ENCODE measurements at places on chromosomes 6 and 20. TPM values are rescaled to one million over a fixed set of nuclear protein-coding genes. Genes with fewer than 3 reads are reported as not detected.

- no peak for DNase-seq
Observed at GRCh38 chr20:45100563-45101245, at the start of gene KCNS1. Gene KCNS1 (minus strand): TSS chr20:45101127. CDS start chr20:45099236, 1,891 bp downstream.

- no peak for DNase-seq
Observed at GRCh38 chr6:85565736-85566135, 27.9 kb downstream of the SNX14 start.

DNA sequence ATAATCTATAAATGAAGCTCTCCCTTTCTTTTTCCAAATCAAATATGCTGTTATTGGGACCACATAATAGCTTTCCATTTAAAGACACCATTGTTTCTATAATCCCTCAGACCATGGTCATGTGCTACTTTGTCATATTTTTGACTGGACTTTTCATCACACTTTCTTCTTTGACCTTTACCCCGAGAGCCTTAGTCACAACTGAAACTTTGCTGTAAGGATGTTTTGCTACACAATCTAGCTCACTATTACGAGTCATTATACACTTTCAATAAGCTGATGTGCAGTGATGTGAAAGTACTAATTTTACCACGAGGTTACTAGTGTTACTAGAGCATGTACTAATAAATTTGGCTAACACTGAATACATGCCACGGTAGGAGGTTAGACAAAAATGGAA, 367.2 kb upstream of the RUNX2 start:
- DNase-seq, result no peak

- no peak for DNase-seq
Observed at GRCh38 chr6:123802351-123802696, 1.3 kb upstream of the NKAIN2 start.

- DNase-seq, result no peak
Observed at GRCh38 chr6:156396791-156397418, 380.3 kb upstream of the ARID1B start.

- no peak for DNase-seq
Observed at GRCh38 chr20:49183444-49183843, 4.7 kb downstream of the STAU1 start.

DNA sequence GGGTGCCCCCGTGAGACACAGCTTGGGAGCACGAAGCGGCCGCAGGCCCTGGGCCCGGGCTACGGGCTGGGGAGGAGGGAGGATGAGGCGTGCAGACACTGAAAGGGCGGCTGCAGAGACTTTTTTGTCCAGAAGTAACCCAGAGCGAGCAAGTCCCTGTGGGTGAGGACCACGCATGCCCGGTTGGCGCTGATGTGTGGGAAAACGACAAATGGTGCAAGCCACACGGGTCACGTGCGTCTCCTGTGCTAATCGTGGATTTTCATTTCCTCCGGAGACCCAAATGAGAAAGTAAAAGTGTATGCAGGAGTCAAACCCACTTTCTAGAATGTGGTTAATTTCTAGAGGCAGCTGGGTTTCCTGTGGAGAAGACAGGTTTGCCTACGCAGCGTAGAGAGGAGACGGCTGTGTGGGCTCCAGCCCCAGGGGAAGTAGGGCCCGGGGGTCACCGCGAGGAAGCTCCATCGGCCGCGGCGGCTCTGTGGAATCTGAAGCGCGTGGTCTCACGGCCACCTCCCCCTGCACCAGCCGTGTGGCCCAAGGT, 19.0 kb downstream of the DLL1 start:
- DNase-seq, result no peak

DNA sequence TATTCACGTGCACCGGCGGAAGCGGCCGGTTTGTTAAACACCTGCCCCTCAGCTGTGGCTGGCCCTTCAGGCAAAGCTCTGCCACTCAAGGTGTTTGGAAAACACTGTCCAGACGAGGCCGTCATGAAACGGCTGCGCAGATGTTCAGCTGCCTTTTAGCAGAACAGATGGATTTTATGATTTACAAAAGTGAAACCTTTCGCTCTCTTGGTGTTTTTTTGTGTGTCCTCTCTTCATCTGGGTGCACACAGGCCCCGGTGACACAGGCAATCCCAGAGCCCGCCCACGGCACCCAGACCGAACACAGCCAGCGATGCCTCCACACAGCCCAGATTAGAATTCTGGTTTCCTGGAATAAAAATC, 397.0 kb downstream of the SMOC2 start:
- no peak for DNase-seq

GRCh38 chr20:38590676-38591473, 9.9 kb downstream of the ADIG start:
- DNase-seq, result no peak

GRCh38 chr6:149393002-149393679, 6.9 kb upstream of the SUMO4 start:
- DNase-seq, result no peak

GRCh38 chr6:52016915-52017748, 70.3 kb downstream of the PKHD1 start:
- DNase-seq, result no peak

DNA sequence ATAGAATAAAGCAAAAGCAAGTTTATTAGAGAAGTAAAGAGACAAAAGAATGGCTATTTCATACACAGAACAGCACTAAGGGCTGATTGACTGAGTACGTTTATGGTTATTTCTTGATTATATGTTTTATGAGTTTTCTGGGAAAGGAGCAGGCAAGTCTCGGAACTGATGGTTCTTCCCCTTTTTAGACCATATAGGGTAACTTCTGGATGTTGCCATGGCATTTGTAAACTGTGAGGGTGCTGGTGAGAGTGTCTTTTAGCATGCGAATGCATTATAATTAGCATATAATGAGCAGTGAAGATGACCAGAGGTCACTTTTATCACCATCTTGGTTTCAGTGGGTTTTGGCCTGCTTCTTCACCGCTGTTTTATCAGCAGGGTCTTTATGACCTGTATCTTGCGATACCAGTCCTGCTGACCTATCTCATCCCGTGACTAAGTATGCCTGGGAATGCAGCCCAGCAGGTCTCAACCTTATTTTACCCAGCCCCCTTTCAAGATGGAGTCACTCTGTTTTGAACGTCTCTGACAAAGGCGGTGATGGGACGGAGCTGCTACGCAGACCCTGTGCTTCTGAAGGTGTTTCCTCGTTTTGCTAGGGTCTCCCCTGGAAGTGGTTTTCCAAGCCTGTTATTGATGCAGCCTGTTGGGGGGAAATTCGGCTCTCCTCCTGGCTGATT, 45.4 kb upstream of the BMP6 start:
- no peak for DNase-seq

GRCh38 chr6:10552270-10552810, 31.2 kb downstream of the GCNT2 start:
- no peak for DNase-seq

GRCh38 chr20:44247131-44247571, at the start of gene GDAP1L1:
Gene GDAP1L1 (plus strand): TSS chr20:44247308. CDS start chr20:44247335, 27 bp downstream.
- no peak for DNase-seq

DNA sequence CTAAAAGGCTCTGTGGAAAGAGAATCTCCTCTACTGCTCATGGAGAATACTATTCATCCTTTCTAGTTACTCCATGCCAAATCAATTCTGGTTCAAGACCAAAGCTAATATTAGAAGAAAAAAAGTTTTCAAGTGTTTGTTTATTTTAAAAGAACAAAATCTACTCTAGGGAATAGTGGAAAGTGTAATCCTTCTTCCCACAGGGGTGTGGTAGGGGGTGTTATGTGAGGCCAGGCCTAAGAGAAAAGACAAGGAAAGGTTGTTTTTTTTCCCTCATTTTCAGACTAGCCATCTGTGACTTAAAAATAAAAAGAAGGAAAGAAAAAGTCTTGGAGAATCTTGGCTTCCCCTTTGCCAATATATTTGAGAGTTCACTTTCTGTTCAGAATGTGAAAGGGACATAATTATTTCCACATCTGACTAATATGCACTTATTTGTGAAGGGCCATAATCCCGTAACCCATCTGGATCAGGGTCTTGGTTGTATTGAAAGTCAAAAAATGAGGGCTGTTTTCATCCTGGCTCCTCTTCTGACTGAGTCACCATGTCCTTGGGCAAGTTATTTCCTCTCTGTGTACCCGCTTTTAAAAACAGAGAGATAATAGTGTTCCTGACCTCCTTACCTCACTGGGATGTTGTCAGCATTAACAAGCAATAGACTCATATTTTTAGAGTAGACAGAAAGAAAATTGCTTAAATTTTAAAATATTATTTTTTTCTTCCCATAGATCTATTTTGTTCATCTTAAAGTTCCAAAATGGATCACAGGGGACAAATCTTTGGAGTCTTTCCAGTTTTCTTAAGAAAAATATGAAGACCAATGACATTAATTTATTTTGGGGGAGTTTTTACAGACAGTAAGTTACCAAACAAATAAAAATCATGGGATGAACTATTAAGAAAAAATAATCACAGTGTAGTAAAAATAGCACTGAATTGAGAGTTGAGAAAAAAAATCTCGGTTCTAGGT, 233.7 kb downstream of the IBTK start:
- no peak for DNase-seq

GRCh38 chr6:123777563-123777962, 26.1 kb upstream of the NKAIN2 start:
- no peak for DNase-seq

DNA sequence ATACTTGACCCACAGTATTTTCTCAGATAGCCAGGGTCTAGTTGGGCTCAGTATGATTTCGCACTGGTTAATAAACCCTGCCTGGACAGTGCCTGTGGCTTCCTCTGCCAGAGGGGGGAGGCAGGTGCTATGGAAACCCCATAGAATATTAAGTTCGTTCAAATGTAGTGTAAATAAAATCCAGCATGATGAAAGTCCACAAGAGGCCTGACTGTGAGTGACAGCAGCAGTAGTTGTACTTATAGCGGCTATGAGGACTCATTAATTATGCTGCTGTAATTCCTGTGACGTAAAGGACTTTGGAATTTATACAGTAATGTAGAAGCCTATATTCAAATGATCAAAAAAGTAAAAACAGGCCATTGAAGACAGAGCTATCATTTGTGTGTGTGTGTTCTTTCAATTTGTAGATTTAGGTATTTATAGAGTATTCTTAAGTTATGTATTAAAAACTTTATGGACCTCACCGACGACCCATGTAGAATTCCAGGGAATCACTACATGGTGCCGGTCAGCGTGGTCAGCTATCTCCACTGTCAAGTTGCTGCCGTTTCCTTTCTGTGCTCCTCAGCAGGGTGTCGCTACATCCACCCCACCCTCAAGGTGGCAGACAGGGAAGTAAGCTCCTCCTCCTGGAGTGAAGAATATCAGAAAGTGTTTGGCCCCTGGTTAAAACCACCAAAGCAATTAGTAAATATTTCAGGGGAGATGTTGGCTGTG, 10.0 kb downstream of the PYGB start:
- DNase-seq, result no peak

DNA sequence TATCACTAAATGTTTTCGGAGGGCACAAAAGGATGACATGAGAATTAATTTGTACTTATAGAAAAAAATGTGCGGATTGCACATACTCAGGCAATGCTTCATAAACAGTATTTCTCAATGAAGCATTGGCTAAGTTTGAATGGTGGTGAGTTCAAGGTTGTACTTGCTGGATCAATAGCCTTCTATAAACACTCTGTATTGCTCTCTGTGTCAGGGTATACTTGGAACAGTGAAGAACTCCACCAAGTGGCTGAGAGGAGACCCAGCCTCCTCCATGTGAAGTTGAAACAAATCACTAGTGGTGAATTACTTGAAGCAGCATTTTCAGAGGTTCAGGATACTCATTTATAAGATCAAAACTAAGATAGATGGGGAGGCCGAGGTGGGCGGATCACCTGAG, 360.6 kb downstream of the RIMS1 start:
- no peak for DNase-seq

The MOCS1 gene
- 2.7 TPM for polyA plus RNA-seq

The OXT gene
- polyA plus RNA-seq, result not detected

The CCN6 gene
- 0.90 TPM for polyA plus RNA-seq

The AGER gene
- polyA plus RNA-seq, result 2.0 TPM

The BANF2 gene
- polyA plus RNA-seq, result not detected

The SPATS1 gene
- polyA plus RNA-seq, result not detected

The RAET1E gene
- polyA plus RNA-seq, result 24.9 TPM

The BACH2 gene
- 0.62 TPM for polyA plus RNA-seq

The BPIFA3 gene
- polyA plus RNA-seq, result not detected

The PDYN gene
- not detected for polyA plus RNA-seq

The PXDC1 gene
- 17.1 TPM for polyA plus RNA-seq

The EYA2 gene
- polyA plus RNA-seq, result not detected
